Fibroblast of lung (primary cell): ENCODE measurements at places on chromosomes 5 and 9.

GRCh38 chr5:163306421-163306820 lies 131.0 kb upstream of the CCNG1 start:
- DNase-seq, result peak; percentile 11
- no peak overlapping the region for H3K27ac ChIP-seq
- H3K36me3 ChIP-seq, result no peaks in the 10 kb centered on the region
- H3K27me3 ChIP-seq, result no peaks in the 10 kb centered on the region
- no peak overlapping the region for H3K4me3 ChIP-seq
- no peaks in the 10 kb centered on the region for H3K4me1 ChIP-seq

DNA sequence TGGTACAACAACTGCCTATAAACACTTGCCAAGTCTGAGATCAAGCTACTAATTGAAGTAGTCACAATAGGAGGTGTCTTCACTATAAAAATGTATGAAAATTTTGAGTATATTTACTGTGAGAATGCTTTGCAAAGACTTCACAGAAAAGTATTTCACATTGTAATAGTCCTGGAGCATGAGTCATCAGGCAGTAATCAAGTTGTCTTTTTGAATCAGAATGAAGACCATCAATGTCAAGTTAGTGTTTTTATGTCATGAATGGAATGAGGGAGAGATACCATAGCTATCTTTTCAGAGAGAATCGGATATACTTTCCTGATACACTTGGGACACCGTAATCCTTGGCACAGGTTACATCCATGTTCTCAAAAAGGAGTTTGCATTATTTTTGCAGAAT lies 466.9 kb upstream of the ARRDC3 start:
- H3K36me3 ChIP-seq, result no peaks in the 10 kb centered on the region
- no peak overlapping the region for H3K27ac ChIP-seq
- no peaks in the 10 kb centered on the region for H3K27me3 ChIP-seq
- H3K4me1 ChIP-seq, result no peaks in the 10 kb centered on the region

DNA sequence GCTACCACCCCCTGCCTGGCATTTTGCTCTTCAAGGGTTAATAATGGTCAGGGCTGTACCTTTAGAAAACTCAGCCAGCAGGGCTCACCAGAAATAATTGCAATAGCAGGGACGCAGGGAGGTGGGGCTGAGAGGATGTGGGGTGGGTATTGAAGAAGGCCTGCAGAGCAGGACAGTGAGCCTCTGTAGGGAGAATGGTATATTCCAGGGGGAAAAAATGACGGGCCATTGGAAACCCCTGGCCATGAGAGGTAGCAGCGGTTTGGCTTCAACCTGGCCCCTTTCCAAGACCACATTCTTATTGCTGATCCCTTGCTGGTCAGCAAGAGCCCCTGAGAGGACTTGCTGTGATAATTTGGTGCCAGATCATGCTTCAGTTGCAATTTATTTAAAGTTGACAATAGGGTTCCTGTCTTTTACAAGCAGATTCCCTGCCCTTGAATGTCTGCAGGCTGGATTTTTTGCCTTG lies 36.7 kb upstream of the CTNNA1 start:
- H3K27ac ChIP-seq, result no peak overlapping the region
- H3K4me1 ChIP-seq, result no peaks in the 10 kb centered on the region
- DNase-seq, result peak; percentile 43
- no peaks in the 10 kb centered on the region for H3K27me3 ChIP-seq

GRCh38 chr9:121895818-121896544 lies 197.1 kb downstream of the TTLL11 start:
- no peak overlapping the region for H3K4me3 ChIP-seq
- no peaks in the 10 kb centered on the region for H3K36me3 ChIP-seq
- no peaks in the 10 kb centered on the region for H3K4me1 ChIP-seq
- H3K27me3 ChIP-seq, result no peaks in the 10 kb centered on the region
- peak; percentile 49 for DNase-seq
- no peak overlapping the region for H3K27ac ChIP-seq

GRCh38 chr9:114409103-114409780 lies 21.5 kb upstream of the AKNA start:
- peaks cover 3% of the 10 kb centered on the region for H3K27me3 ChIP-seq
- H3K36me3 ChIP-seq, result no peaks in the 10 kb centered on the region
- no peak overlapping the region for H3K27ac ChIP-seq
- no peaks in the 10 kb centered on the region for H3K4me1 ChIP-seq

DNA sequence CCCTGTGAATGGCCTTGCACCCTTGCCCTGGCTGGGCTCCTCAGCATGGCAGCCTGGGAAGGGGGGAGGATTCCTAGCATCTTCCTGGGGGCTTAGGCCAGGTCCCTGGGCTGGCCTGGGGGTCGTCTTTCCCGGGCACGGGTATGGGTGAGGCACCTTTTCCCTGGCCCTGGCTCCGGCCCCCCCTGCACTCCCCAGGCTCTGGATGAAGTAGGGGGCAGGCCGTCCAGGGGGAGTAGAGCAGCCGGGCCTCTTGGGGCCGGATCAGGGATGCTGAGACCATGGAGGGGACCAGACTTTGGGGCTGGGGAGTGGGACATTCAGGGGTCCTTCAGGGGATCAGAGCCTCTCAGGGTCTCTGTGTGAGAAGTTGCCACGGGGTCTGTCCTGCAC lies 6.6 kb downstream of the RXRA start:
- no peaks in the 10 kb centered on the region for H3K27me3 ChIP-seq
- no peak overlapping the region for H3K4me3 ChIP-seq
- H3K27ac ChIP-seq, result no peak overlapping the region
- H3K36me3 ChIP-seq, result no peaks in the 10 kb centered on the region

DNA sequence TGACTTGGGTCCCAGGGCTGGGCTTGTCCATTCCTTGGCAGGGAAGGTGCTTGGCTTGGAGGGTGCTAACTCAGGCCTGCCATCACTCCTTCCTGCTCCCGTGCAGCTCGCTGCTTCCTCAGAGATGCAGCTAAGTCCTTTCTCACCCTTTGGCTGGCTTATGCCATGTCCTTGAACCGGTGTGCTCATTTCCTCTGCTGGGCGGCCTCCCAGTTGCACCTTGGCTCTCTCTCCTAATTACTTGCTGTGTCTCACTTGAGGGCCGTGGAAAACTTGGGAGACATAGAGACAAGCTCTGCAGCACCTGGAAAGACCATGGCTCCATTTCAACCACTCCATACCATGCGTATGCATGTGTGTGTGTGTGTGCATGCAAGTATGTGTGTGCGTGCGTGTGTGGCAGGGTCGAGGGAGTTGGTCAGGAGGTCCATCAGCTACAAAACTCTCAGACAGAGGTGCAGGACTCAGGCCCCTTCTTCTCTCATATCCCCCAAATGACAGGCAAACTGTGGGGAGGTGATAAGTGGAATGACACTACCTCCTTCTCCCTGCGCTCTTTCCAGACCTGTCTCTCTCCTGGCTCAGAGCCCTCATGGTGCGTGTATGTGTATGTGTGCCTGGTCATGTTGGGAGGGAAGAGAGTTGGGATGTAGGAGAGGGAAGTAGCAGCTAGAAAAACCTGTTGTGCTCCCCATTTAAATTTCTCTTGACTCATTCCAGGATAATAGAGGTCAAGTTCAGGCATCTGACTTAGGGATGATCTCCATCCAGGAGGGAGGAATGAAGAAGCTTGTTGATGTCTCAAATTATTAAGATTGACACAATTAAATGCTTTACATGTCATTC lies 17.6 kb upstream of the MTMR12 start:
- no peaks in the 10 kb centered on the region for H3K4me1 ChIP-seq
- no peaks in the 10 kb centered on the region for H3K27me3 ChIP-seq
- DNase-seq, result no peak
- H3K4me3 ChIP-seq, result no peak overlapping the region
- H3K36me3 ChIP-seq, result no peaks in the 10 kb centered on the region

GRCh38 chr5:97735209-97735608 lies 552.2 kb upstream of the RIOK2 start:
- H3K27me3 ChIP-seq, result no peaks in the 10 kb centered on the region
- no peak overlapping the region for H3K4me3 ChIP-seq
- no peaks in the 10 kb centered on the region for H3K4me1 ChIP-seq
- DNase-seq, result peak; percentile 95

- H3K4me1 ChIP-seq, result peaks cover 5% of the 10 kb centered on the region
- no peaks in the 10 kb centered on the region for H3K36me3 ChIP-seq
- DNase-seq, result peak; percentile 64
- no peak overlapping the region for H3K4me3 ChIP-seq
- H3K27me3 ChIP-seq, result no peaks in the 10 kb centered on the region
These were observed 200.5 kb downstream of the ARHGEF28 start for GRCh38 chr5:73826301-73827105.

DNA sequence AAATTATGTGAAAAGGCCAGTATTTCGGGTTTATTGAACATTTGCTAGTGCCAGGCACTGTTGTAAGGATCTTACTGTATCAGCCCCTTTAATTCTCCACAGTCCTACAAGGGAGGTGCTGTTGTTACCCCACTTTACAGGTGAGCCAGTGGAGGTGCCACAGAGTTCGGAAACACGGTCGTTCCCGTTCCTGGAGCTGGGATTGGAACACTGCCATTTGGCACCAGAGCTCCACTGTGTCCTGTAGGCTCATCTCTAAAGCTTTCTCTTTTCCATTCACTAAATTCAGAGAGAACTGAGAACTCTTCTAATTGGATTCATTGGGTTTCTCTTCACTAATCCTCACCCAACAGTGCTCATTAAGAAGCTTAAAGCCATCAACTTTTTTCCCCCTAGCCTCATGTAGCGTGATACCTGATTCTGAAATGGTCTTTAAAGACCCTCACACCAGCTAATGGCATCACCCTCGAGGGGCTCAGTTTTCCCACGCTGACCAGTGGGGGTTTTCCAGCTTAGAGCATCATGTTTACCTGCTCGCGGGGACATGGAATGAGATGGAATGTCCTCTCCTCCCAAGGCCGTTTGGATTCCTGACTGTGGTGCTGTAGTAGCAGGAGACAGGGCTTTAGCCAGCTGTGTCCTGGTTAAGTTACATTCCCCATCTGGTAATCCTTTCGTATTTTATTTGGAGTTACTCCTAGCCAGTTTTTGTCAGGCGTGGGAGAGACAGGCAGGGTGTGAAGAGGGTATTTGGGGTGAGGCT lies 5.8 kb downstream of the ERGIC1 start:
- H3K36me3 ChIP-seq, result peaks cover 3% of the 10 kb centered on the region
- H3K27me3 ChIP-seq, result no peaks in the 10 kb centered on the region
- DNase-seq, result no peak
- H3K4me1 ChIP-seq, result peaks cover 4% of the 10 kb centered on the region
- H3K27ac ChIP-seq, result no peak overlapping the region

- H3K4me1 ChIP-seq, result peaks cover 8% of the 10 kb centered on the region
- H3K36me3 ChIP-seq, result peaks cover 10% of the 10 kb centered on the region
- no peak overlapping the region for H3K4me3 ChIP-seq
- H3K27ac ChIP-seq, result no peak overlapping the region
- DNase-seq, result no peak
These were observed 14.8 kb upstream of the MATR3 start for GRCh38 chr5:139278540-139279274.

DNA sequence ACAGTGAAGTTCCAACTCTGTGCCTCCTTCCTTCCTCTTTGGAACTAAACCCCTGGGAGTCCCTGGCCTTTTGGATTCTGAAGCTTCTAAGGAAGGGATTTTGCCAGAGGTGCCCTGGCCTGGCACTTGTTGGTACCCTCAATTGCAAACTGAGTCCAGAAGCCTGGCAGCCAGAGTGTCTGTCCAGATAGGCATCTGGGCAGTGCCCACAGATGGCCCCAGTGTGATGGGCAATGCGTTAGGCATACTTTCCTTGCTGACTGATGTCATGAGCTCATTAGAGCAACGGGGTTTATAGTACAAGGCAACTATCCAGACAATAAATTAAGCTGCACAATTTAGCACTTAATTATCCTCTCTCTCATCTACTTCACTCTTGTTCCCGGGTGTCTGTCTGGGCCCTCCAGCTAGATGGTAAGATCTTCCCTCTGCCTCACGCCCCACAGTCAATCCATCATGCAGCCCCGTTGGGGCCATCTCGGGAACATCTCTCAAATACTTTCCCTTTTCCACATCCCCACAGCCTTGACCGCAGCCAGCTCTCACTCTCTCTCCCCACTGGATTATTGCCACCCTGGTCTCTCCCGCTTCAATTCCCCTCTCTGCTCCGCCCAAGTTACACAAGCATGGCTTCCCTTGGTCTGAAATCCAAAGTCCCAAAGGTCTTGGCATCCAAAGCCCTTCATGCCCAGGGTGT lies 157.5 kb upstream of the SMIM23 start:
- no peaks in the 10 kb centered on the region for H3K36me3 ChIP-seq
- peaks cover 20% of the 10 kb centered on the region for H3K27me3 ChIP-seq
- H3K4me3 ChIP-seq, result no peak overlapping the region
- no peak overlapping the region for H3K27ac ChIP-seq
- no peak for DNase-seq

- H3K4me3 ChIP-seq, result no peak overlapping the region
- DNase-seq, result no peak
- H3K27ac ChIP-seq, result no peak overlapping the region
- no peaks in the 10 kb centered on the region for H3K4me1 ChIP-seq
- H3K36me3 ChIP-seq, result no peaks in the 10 kb centered on the region
These were observed 39.0 kb downstream of the CACNA1B start for GRCh38 chr9:137916540-137916939.

- H3K36me3 ChIP-seq, result no peaks in the 10 kb centered on the region
- peaks cover 7% of the 10 kb centered on the region for H3K4me1 ChIP-seq
- no peak overlapping the region for H3K27ac ChIP-seq
These were observed 152.9 kb downstream of the SGCD start for GRCh38 chr5:156479849-156480248.

GRCh38 chr5:82287625-82288024 lies 9.5 kb upstream of the RPS23 start:
- H3K4me1 ChIP-seq, result no peaks in the 10 kb centered on the region
- no peak overlapping the region for H3K27ac ChIP-seq
- H3K27me3 ChIP-seq, result no peaks in the 10 kb centered on the region
- no peak for DNase-seq

- H3K4me1 ChIP-seq, result no peaks in the 10 kb centered on the region
- H3K27ac ChIP-seq, result no peak overlapping the region
- H3K4me3 ChIP-seq, result no peak overlapping the region
- no peaks in the 10 kb centered on the region for H3K36me3 ChIP-seq
- peak; percentile 61 for DNase-seq
These were observed 221.0 kb downstream of the TSSK1B start for GRCh38 chr5:113213551-113214425.

GRCh38 chr5:170451747-170452365 lies 52.0 kb upstream of the KCNIP1 start:
- no peaks in the 10 kb centered on the region for H3K4me1 ChIP-seq
- H3K4me3 ChIP-seq, result no peak overlapping the region
- H3K27ac ChIP-seq, result no peak overlapping the region
- peak; percentile 66 for DNase-seq

- no peak for DNase-seq
- H3K36me3 ChIP-seq, result no peaks in the 10 kb centered on the region
- no peak overlapping the region for H3K4me3 ChIP-seq
These were observed 6.9 kb upstream of the BARX1 start for GRCh38 chr9:93962017-93962416.

DNA sequence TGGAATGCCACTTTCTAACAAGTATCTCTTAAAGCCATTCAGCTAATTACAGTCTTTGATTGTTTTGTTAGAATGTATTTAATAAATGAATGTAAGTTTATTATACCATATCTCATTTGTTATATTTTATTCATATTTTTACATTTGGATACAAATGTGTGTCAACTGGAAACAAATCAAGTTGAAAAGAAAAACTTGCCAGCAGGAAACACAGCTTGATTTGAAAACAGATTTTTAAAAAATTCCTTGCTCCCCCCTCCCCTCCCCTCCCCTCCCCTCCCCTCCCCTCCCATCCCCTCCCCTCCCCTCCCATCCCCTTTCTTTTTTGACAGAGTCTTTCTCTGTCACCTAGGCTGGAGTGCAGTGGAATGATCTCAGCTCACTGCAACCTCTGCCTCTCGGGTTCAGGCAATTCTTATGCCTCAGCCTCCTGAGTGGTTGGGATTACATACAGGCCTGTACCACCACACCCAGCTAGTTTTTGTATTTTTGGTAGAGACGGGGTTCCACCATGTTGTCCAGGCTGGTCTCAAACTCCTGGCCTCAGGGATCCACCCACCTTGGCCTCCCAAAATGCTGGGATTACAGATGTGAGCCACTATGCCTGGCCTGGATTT lies 227.6 kb downstream of the WDR70 start:
- no peaks in the 10 kb centered on the region for H3K36me3 ChIP-seq
- H3K4me3 ChIP-seq, result no peak overlapping the region
- no peak for DNase-seq
- H3K4me1 ChIP-seq, result no peaks in the 10 kb centered on the region
